Effector CD4-positive, alpha-beta T cell (primary cell): ENCODE measurements at places on chromosomes 7 and 10.
A peak's percentile ranks its signal among the peaks of the same experiment; 100 is the strongest.

DNA sequence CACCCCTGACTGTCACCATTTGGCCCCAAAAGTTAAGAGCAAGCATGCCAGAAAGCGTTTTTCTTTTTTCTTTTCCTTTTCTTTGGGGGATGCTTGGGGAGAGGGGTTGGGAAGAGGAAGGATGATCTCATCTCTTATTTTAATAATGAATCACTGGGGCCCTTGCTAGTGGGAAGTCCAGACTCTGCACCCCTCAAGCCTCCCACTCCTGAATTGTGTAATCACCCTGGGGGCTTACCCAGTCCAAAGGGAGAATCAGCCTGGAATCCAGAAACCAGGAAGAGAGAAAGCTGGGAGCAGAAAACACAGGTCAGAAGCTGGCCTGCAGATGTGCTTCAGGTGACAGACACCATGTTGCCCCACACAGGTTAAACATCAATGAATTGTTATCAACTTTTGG is 14.7 kb upstream of the HABP2 start:
- DNase-seq, result no peak

- DNase-seq, result no peak
These were observed 108.5 kb downstream of the TCERG1L start for GRCh38 chr10:131202990-131203389.

DNA sequence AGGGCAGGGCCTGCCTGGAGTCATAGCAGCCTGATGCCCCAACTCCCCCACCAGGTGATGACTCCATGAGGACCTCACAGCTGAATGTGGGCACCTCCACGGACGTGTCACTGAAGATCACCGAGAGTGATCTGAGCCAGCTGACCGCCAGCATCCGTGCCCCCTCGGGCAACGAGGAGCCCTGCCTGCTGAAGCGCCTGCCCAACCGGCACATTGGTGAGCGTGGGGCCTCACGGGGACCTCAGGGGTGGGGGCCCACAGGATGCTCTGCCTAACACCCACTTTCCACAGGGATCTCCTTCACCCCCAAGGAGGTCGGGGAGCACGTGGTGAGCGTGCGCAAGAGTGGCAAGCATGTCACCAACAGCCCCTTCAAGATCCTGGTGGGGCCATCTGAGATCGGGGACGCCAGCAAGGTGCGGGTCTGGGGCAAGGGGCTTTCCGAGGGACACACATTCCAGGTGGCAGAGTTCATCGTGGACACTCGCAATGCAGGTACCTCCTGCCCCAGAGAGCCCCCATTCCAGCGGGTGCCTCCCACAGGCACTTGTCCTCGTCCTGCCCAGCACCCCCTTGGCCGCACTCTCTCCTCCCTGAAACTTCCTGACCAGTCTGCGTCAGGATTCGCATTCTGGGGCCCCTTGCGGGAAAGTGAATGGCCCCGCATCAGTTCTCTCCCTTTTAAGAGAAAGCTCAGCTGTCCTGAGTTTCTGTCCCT is 10.0 kb upstream of the ATP6V1F start:
- DNase-seq, result no peak

- no peak for DNase-seq
These were observed 41.9 kb downstream of the CAMK1D start for GRCh38 chr10:12391206-12391605.

DNA sequence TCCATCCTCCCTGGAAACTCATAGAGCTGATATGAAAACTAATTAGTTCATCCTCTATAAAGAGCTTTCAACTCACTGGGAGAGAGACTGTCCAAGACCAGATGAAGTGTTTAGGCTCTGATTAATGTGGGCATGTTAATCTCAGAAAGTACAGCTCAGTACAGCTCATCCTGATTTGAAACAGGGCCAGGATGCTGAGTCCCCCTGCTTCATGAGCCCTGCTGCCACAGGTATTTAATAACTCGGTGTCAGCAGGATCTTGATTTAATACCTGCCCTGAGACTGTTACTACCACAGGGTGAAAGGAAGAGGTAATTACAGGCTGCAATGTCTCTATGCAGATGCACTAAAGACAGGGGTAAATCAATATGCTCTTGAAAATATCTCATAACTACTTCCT is 10.8 kb downstream of the LMOD2 start:
- DNase-seq, result no peak

GRCh38 chr10:7407368-7408290 is 3.2 kb downstream of the SFMBT2 start:
- no peak for DNase-seq

DNA sequence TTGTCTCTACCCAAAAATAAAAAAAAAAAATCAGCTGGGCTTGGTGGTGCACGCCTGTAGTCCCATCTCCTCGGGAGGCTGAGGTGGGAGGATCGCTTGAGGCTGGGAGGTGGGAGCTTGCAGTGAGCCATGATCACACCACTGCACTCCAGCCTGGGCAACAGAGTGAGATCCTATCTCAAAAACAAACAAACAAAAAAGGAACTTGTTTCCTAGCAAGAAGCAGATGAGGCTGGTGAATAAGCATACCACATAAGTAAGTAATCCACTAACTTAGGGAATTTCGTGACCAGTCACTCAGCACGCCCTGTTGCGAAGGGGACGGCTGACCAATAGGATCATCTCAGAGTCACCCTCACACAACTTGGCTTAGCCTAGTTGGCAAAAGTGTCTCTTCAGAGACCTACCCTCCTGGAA is 64.6 kb downstream of the CUX1 start:
- no peak for DNase-seq

- no peak for DNase-seq
These were observed 9.2 kb downstream of the DPCD start for GRCh38 chr10:101597091-101597900.

- DNase-seq, result peak; percentile 76
These were observed 145.6 kb downstream of the PFKFB3 start for GRCh38 chr10:6348096-6348874.

- no peak for DNase-seq
These were observed 82.5 kb downstream of the CTTNBP2 start for GRCh38 chr7:117790731-117791130.

DNA sequence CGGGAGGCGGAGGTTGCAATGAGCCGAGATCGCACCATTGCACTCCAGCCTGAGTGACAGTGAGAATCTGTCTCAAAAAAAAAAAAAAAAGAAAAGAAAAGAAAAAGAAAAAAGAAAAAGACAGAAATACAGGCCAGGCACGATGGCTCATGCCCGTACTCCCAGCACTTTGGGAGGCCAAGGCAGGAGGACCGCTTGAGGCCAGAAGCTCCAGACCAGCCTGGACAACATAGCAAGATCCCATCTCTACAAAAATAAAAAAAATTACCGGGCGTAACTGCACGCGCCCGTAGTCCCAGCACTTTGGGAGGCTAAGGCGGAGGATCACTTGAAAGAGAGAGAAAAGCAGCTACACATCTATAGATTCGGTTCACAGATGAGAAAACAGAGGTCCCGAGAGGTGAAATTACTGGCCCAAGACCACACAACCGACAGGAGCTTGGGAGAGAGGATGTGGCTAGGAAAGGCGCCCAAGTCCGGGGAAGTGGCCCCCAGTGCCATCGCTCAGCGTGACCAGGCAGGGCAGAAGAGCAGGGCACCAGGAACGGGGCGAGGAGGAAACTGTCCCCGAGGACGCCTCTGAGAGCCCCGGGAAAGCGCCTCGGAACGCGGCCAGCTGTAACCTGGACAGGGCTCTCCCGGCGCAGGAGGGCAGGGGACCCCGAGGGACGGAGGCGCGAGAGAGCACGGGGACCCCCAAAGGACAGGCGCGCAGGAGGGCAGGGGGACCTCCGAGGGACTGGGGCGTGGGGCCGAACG is 612 bp downstream of the SNX8 start:
- DNase-seq, result no peak

GRCh38 chr7:7720750-7721621 is 2.6 kb upstream of the RPA3 start:
- DNase-seq, result no peak

GRCh38 chr7:2970861-2971260 is 72.8 kb downstream of the CARD11 start:
- no peak for DNase-seq

- no peak for DNase-seq
These were observed 920.8 kb upstream of the ZNF722 start for GRCh38 chr7:63077841-63078240.

- DNase-seq, result no peak
These were observed 190.9 kb downstream of the VTI1A start for GRCh38 chr10:112637901-112638300.

DNA sequence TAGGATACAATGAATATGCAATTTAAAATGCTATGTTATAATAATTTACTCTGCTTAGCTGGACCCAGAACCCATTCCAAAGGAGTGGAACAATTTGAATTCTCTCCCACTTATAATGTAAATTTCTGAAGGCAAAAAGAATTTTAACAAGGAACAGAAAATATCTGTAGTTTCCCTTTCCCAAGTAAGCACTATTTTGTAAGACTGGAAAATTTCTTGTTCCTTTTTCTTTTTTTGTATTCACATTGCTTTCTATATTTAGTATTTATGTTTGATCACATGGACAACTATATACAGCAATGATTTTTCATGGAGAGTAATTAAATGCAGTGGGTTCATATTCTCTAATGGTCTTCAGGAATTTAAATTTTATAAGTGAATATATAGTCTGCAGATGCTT is 127.4 kb downstream of the GPR85 start:
- no peak for DNase-seq

DNA sequence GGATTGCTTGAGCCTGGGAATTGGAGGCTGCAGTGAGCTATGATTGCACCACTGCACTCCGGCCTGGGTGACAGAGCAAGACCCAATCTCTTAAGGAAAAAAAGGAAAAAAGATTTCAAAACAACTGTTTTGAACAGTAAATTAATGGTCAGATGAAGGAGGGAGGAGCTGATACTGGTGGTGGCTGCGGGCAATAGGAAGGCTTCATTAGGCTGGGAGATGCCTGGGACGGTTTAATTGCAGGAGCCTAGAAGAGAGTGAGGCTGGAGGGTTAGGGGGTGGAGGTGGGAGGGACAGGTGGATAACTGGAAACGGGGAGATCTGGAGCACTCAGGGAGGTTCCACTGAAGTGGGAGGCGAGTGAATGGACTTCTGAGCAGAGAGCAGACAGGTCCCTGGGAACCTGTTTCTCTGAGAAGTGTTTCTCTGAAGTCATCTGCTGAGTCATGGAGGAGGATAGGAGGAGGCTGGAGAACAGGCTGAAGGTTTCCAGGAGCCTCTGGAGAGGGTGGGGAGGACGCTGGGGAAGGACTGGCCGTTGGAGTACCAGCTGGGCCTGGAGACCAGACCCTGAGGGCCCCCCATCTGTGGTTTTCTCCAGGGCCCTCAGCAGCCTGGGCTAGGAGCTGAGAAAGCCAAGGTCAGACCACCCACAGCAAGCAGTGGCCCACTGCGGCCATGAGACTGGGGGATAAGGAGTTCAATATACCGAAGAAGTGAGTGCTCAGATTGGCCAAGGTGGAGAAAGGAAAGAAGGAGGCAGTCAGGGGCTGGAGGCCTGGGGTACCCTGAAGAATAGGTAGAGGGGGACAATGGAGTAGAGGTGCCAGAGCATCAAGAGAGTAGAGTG is 14.4 kb upstream of the YWHAG start:
- no peak for DNase-seq

DNA sequence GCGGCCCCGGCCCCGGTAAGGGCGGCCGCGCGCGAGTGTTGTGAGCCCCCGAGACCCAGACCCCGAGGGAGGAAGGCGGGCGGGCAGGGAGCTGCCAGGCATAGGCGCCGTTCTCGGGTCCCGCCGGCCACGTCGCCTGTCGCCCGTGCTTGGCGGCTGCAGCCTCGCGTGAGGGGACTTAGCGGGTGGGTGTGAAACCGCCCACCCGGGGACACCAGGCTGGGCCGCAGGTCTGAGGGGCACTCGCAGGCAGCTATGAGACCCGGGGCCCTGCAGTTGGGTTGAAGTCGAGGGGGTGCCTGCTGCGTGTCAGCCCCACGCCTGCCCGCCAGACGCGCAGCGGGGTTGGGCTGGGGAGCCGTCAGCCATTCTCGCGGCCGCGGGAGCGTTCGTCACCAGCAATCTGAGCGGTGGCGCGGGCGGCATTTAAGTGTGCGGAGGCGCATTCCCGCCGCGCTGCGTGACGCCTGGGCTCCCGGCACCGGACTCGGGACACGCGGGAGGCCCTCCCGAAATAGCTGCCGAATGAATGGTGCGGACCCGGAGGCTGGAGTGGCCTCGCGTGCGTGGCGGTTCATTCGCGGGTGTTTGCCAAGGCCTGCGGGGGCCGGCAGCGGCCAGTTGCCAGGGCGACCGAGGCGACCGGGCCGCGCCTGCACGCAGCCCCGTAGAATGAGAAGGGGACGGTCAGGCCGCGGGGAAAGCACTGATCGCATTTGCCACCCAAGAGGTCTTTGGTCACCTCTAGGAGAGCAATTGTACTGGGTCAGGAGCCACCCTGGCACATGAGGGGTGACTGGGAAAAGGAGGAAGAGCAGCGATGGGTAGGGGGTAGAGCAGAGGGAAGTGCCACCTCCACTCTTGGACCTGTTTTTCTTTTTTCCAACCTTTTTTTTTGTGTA is 750 bp downstream of the ZNF398 start:
- DNase-seq, result peak; percentile 64

DNA sequence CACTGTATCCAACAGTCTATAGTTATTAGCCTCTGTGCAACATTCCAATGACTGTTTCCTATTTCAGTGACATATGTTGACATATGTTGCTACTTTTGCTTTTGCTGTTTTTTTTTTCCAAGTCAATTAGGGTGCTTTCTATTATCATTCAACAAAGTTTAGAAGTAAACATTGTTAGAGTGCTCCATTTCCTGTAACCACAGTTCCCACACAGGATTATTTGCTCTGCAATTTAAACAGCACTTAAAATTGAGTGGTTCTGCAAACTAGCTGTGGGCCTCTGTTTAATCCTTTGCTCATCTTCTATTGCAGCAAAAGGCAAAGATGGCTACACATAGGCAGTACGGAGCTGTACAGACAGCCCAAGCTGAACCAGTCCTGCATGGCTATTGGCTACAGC is 46.5 kb upstream of the PTN start:
- DNase-seq, result no peak
